ENCODE measurements at places on chromosomes 6 and 20.

GRCh38 chr6:39075010-39075686, 26.6 kb downstream of the GLP1R start:
- no peak for DNase-seq

DNA sequence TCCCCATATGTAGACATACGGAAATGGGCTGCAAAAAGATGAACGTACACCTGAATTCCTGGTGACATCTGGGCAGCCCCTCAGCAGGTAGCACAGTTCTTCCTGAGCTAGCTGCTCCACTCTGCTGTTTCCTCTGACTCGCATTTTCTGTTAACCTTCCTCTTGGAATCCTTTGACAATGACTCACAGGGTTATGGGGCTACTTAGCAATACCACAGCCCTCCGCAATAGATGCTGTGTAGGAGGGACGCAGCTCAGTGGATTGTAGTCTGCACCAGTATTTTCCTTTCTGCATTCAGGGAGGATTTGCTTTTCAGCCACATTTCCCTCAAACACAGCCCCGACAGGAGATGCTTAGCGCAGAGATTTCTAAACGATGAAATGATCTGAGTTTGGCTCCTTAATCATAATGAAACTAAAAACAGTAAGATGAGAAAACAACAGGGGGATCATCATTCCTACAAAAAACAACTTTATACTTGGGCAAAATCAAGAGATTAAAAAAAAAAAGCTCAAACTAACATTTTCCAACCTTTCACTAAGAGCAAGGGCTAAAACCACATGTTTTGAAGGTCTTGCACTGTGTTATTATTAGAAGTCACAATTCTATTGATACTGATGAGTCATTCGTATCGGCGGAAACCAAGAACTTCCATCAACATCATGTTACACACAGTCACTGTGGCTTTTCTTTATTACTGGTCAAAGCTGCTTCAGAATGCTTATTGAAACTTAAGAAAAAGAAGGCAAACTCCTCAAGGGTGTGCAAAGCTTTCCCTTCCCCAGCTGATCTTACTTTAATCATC, 12.2 kb downstream of the BACH2 start:
- DNase-seq: peak; percentile 53

DNA sequence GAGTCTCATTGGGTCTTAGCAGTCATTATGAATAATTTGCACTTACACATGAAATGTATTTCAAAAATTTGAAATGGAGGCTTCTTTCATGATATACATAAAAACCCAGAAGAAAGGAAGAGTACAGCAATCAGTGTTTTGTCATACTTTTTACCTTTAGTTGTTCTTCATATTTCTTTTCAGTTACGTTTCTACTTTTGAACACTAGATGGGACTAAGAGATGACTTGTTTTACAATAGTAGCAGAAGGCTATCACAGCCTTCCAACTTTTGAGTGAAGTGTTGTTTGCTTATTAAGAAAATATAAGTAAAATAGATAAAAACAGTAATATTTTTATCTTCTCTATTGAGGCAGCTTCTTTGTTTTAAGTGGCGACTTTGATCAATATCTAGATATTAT, 58.1 kb downstream of the L3MBTL3 start:
- DNase-seq: no peak

GRCh38 chr20:38217791-38218565, 42.6 kb downstream of the KIAA1755 start:
- no peak for DNase-seq

DNA sequence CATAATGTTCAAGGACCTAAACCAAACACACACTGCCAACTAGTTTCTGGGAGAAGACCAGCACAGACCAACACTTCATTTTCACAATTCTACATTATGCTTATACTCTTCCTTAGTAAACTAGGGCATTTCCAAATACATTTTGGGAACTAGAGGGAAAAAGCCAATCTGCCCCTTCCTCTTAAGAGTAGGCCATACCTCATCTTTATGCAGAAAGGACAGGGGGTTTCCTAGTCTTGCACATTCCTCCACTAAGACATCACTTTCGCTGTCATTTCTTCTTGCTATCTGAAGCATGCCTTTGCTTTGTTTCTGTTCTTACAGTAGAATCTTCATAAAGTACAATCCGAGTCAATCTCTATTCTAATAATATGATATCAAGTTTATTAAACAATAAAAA, 105.7 kb downstream of the SMLR1 start:
- no peak for DNase-seq

DNA sequence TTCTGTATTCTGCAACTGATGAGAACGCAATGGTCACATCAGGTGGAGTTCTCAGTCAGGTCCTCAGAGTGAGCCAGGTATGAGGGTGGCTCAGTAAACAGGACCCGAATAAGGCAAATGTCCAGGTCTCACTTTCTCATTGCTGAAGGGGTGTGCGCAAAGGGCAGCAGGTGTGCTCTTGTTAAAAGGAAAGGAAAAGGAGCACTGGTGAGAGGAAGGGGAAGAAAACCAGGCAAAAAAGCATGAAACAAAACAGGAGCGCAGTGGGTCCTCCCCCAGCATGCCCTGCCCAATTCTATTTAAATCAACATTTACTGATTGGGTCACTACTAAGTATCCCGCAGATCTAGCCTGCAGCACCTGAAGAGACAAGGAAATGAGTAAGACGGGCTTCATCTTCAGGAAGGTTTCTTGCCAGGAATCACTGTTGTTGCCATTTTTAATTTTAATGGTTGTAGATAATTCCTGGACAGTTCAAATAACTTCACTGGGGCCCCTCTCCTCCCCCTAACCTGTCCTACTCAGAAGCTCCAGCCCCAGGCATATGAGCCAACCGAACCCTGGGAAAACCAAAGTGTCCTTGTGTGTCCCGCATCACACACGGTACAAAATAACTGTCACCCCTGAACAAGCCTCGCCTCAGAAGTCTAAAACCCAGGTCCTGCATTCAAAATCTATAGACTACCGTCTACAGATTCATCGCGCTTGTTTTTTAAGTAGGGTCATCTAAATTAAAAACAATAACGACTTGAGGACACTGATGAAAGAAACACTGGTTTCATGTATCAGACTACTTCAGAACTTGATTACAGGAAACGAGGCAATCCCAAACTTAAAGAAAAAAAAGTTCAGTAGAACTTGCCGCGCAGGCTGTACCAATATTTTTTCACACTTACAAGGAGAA, 980 bp downstream of the MBOAT1 start:
- DNase-seq: no peak

GRCh38 chr6:80489911-80490635, 383.6 kb downstream of the BCKDHB start:
- no peak for DNase-seq

DNA sequence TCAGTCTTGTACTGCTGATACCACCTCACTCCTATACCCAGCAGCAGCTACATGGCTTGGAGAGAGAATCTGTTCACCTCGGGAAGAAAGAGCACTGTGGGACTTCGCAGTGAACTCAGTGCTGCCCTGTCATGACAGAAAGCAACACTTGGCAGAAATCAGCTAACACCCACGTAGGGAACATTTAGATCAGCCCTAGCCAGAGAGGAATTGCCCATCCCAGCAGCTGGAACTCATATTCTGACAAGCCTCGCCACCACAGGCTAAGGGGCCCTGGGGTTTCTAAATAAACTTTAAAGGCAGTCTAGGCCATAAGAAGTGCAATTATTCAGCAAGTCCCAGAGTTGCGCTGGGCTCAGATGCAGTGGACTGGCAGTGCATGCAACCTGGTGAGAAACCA, 1266.8 kb downstream of the GRIK2 start:
- no peak for DNase-seq

DNA sequence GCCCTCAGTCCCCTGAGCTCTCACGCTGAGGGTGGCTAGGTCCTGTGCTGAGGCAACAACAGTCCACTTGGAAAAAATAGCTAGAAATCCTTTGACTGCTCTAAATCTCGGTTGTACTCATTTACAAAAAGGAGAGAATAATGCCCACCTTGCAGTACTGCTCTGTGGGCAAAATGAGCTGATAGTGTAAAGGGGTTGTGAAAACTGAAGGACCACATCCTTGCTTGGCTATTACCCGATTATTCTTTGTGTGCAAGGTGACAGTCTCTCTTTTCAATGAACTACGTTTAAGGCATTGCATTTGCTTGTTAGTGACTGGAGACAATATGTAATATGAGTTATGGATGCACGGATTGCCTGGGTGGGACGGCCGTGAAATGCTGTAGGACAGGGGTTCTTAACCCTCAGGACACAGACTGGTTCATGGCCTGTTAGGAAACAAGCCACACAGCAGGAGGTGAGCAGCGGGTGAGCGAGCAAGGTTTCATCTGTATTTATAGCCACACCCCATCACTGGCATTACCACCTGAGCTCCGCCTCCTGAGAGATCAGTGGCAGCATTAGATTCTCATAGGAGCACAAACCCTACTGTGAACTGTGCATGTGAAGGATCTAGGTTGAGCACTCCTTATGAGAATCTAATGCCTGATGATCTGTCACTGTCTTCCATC, 14.6 kb downstream of the SAMD3 start:
- no peak for DNase-seq

DNA sequence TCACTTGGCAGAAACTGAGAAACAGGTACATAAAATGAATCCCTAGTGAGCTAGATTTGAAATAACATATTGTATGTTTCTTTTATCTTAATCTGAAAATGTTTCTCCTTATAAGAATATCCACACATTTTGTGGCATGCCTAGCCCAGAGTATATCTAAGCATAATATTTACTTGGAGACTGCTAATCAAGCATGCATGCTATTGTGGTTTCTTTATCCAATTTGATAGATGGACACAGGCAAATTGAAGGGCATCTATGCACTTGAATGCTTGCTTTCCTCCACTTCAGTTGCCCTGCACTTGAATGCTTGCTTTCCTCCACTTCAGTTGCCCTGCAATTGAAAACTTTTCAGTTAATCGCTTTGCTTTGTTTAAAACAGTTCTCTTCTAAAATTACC, 729.8 kb downstream of the TBC1D32 start:
- no peak for DNase-seq

- DNase-seq: no peak
Measured at GRCh38 chr6:117681162-117681741, 6.0 kb downstream of the NUS1 start.

DNA sequence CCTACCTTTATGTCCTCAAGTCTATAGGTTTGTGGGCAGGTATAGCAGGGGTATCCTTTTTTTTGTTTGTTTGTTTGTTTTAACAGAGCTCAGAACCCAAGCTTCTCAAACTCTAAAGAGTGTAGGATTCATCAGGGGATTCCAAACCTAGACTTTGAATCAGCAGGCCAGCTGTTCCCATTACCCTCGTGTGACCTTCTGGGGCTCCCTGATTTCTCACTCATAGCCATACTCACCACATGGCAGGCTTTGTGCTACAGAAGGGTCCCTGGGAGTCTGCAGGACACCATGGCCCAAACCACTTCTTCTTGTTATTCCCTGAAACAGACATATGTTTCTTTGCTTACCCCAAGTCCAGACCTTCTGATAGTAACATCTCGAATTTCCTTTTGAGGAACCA, 350.8 kb upstream of the TSHZ2 start:
- DNase-seq: no peak

- DNase-seq: no peak
Measured at GRCh38 chr6:41475164-41475563, 71.0 kb upstream of the FOXP4 start.

DNA sequence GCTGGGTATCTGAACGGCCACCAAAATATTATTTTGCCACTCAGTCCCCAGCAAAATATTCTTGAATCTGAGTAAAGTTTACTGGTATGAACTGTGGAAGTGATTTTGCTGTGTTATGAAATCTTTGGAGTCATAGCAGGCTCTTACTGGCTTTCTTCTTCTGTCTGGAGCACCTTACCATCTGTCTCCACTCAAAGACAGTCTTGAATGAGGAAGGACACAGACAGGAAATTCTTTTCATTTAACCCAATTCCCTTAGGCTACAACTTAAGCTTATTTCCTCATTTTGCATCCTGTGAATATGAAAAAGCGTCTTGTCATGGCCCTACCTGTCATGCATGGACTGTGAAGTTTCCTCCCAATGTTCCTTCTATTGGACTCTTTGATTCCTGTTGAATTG, 24.7 kb downstream of the FNDC1 start:
- DNase-seq: no peak

GRCh38 chr6:114997813-114998292, 655.0 kb upstream of the HS3ST5 start:
- no peak for DNase-seq

- DNase-seq: no peak
Measured at GRCh38 chr6:33860706-33861474, 57.1 kb upstream of the MLN start.

DNA sequence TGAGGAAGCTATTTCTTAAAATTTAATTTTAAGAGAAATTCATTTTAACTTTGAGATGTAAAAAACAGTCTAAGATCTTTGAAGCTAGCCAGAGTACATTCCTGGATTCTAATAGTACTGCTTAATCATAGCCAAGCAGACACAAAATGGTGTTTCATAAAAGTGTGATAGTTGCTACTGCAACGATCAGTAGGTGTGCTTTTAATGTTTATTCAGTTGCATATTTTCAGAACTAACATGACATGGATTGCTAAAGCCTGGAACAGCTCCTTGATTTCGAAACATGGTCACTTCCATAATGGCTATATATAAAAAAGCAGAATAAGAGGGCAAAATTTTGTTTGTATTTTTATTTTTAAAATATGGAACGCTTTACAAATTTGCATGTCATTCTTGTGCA, 35.5 kb downstream of the SESN1 start:
- no peak for DNase-seq

- peak; percentile 70 for DNase-seq
Measured at GRCh38 chr6:3732345-3733141, 19.0 kb downstream of the PXDC1 start.

DNA sequence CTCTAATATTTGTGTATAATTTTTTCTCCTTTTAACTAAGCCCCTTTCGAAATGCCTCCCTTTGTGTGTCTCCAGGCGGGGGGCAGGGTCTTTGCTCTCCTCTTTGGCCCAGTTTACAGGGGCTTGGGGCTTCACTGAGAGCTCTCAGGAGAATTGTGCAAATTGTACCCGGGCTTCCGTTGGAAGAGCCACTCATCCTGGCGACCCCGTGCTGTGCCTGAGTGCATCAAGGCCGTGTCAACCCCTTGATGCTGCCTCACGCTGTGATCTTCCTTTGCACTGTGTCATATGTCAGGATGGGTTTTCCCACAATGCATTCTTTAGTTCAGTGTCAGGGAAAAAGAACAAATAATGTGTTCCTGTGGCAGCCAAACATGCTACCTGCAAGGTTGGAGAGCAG, 118.0 kb upstream of the POU3F2 start:
- no peak for DNase-seq
